ENCODE measurements at places on chromosomes 7 and 10.

- DNase-seq, result no peak
Observed at GRCh38 chr7:47408675-47409074, 173.2 kb downstream of the TNS3 start.

GRCh38 chr7:101788517-101788916, 28.9 kb upstream of the CUX1 start:
- DNase-seq, result no peak

GRCh38 chr10:70550459-70550858, 52.1 kb downstream of the PRF1 start:
- DNase-seq, result no peak

- DNase-seq, result no peak
Observed at GRCh38 chr7:16939161-16939560, 57.4 kb upstream of the AGR3 start.

- no peak for DNase-seq
Observed at GRCh38 chr7:143385891-143386781, 5.0 kb downstream of the ZYX start.

DNA sequence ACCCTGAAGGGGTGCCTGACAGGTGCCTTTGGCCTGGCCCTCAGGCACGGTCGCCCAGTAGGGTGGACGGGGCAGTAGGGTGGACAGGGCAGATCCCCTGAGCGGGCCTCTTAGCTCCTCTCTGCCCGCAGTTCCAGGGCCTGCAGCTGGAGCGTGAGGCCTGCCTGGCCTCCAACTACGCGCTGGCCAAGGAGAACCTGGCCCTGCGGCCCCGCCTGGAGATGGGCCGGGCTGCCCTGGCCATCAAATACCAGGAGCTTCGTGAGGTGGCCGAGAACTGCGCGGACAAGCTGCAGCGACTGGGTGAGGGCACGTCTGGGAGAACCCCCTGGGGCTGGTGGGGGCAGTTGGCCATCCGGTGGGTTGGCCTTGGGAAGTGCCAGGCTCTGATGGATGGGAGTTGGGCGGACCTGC, 1.7 kb downstream of the VPS37D start:
- DNase-seq, result no peak

DNA sequence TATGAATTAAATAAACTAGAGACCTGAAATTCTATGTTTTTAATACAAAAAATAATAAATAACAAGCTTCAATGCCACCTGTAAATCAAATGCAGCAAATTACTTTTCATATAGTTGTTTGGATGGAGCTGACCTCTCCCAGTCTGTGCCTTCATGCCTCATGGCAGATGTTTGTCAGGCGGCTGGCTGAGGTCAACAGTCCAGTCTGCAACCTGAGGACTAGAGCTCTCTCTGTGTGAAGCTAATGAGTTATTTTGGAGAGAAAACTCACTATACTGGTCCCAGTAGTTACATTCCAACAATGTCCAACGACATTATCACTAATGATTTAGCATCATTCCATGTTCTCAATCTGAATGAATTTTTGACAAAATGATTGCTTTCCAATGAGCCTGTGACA, 746.2 kb upstream of the POM121L12 start:
- no peak for DNase-seq

- no peak for DNase-seq
Observed at GRCh38 chr7:151271699-151272355, 23.3 kb upstream of the SMARCD3 start.

GRCh38 chr7:44216019-44216418, 15.2 kb downstream of the YKT6 start:
- no peak for DNase-seq

DNA sequence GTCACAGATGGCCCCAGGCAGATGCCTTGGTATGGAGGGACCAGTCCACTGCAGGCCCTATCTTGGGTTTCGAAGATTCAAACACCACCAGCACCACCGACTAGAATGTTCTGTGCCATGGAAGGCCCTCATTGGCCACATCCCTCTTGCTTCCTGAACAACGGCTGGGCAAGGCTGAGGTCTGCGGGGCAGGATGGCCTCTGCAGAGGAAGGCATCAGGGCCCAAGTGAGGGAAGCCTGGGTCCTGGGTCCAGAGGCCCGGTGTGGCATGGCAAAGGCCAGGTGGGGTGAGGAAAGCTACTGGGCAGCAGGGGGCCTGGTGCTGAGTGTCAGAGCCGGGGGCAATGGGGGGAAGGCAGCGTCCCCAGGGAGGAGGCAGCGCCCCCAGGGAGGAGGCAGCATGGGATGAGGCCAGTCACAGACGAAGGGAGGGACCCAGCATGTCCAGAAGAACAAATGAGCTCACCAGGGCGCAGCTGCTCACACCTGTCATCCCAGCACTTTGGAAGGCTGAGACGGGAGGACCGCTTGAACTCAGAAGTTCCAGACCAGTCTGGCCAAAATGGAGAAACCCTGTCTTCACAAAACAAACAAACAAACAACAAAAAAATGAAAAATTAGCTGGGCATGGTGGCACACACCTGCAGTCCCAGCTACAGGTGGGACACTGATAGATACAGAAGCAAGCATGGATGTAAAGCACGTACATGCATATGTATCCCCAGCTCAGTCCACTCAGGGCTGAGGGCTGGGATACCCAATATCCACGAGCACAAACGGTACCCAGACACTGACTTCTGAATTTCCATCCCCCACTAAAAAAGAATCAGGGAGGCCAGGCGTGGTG, 64.4 kb downstream of the PROSER2 start:
- DNase-seq, result no peak

GRCh38 chr7:115471891-115472290, 550.0 kb downstream of the MDFIC start:
- DNase-seq, result no peak

DNA sequence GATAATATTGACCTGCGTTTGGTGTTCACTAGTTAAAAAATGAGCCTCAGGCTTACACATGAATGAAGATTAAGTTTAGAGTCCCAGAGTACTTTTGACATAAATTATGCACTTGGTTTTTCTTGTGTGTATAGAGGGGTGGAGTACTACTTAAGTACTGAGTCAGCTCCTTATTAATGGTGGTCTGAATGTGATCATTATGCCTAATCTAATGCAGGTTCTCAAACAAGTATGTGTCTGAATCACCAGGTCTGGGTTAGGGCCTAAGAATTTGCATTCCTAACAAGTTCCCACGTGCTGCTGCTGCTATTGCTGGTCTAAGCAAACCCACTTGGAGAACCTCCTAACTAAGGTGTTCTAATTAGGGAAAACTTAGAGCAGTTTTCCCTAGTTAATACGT, 30.7 kb upstream of the STOX1 start:
- DNase-seq, result no peak

- no peak for DNase-seq
Observed at GRCh38 chr7:26910221-26910620, 45.8 kb upstream of the SKAP2 start.

DNA sequence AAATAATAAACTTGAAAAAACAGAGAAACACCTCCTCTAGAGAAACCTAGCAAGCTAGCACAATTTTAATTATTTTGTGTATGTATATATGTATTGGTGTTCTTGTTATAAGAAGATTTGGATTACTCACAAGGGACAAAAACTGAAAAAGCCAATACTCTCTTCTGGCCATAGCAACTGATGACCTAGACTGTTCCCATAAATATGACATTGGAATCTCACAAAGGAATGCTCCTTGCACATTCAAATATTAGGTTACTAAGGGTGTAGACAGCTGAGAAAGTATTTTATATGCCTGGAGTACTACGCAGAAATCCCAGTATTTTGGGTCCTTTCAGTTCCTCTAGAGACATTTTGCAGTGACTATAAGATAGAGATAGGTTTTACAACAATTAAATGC, 279.4 kb downstream of the FZD1 start:
- no peak for DNase-seq

- no peak for DNase-seq
Observed at GRCh38 chr10:131933016-131933695, 32.3 kb downstream of the PPP2R2D start.

DNA sequence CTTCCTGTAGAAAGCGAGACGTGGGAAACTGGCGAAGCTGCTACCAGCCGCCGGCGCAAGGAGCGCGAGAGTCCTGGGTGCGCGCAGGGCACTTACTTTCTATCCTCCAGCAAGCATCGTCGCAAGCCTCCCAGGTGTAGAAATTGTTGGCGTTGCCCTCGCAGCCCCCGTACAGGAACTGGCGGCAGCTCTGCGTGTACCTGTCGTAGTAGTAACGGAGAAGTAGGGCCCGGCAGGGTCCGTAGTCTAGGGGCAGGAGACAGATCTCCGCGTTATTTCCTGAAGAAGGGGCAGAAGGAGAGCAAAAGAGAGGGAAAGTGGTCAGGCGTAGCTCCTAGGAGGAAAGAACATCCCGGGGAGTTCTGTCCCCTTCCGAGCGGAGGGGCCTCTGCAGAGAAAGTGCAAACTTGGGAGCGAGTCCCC, 501 bp downstream of the TFPI2 start:
- no peak for DNase-seq

DNA sequence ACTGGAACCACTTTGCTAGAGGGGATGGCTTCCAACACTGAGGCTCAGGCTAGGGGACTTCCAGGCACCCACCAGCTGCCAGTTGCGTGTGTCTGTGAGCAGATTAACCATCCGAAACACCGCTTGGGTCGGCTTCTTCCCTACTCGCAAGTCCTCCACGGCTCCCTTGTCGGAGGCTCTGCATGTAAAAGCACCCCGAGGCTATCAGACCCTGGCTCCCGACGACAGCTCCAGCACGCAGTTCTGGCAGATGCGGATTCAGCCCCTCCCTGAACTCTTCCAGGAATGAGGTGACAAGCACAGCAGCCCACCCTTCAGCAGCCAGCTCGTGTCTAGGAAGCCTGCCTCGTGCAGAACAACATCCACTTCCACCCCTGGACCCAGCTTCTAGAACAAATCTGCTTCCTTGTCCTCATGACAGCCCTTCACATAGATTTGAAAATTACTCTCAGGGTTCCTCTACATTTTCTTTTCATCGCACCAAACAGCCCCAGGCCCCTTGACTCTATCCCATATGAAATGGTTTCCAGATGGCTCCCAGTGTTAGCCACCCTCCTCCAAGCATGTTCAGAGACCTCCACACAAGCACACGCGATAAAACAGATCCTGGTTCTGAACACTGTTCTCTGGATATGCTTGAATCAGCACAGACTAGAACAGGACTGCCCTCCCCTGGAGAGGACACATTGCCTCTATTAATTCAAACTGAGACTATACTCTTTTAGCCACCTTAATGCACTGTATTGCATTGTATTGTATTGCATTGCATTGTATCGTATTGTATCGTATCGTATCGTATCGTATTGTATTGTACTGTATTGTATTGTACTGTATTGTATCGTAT, 44.6 kb downstream of the SLIT1 start:
- DNase-seq, result no peak

- no peak for DNase-seq
Observed at GRCh38 chr7:2123360-2123759, 109.4 kb downstream of the MAD1L1 start.

DNA sequence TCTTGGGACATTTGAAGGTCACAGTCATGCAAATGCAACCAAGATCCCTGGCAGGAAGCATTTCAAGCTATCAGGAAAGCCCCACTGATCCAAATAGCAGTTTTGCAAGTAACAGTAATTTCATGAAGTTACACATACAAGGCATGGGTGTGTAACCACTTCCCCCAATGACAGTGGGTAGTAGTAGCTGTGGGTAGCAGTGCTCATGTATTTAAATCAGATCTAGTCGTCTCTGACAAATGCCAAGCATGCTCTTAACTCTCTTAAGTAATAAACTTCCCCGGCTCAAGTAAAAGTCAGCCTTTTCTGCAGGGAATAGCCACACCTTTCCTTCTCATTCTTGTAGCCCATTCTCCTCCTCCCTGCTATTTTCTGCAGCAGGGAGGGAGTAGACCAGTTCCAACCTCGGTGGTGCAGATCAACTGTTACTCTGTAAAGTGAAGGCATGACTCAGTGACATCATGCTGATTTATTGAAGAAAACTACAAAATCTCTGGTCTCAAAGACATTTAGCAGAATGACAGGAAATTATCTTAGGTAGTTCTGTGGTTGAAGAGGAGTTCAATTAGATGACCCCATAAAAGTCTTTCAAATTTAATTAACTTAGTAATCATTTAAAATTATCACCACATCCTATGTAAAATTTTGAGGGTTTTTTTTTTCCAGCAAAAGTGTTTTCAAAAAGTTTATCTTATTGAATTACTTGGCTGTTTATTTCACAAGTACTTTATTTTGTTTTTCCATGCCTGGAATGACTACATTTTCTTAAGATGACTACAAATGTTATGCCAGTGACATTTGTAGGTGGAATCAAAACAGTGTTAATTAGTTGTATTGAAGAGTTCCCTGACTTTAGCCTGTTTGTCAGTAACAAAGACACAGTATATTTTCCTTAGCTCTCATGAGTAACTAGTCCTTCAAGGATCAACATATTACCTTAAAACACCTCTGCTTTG, 568.3 kb downstream of the INHBA start:
- DNase-seq, result no peak

GRCh38 chr7:5602734-5603133, 178.7 kb downstream of the RNF216 start:
- DNase-seq, result no peak

GRCh38 chr7:46847126-46847525, 734.8 kb downstream of the TNS3 start:
- DNase-seq, result no peak

- peak; percentile 92 for DNase-seq
Observed at GRCh38 chr10:67849331-67850011, 11.5 kb upstream of the DNAJC12 start.

DNA sequence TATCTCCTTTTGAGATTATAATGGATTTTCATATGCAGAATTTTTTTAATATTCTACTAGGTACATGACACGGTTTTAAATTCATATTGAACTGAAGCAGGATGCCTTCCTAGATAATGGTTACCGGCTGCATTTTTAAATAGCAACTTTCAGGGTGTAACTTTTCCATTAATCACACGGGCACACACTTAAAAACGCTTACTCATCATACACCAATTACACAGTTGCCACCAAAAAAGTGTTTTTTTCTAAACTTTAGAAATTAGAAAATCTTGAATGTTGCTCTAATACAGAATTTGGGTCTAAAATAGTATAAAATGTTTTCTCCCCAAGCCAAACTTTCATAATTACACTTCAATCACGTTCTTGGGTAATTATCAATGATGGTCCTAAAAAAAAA, 149.1 kb upstream of the RNF32 start:
- DNase-seq, result no peak

DNA sequence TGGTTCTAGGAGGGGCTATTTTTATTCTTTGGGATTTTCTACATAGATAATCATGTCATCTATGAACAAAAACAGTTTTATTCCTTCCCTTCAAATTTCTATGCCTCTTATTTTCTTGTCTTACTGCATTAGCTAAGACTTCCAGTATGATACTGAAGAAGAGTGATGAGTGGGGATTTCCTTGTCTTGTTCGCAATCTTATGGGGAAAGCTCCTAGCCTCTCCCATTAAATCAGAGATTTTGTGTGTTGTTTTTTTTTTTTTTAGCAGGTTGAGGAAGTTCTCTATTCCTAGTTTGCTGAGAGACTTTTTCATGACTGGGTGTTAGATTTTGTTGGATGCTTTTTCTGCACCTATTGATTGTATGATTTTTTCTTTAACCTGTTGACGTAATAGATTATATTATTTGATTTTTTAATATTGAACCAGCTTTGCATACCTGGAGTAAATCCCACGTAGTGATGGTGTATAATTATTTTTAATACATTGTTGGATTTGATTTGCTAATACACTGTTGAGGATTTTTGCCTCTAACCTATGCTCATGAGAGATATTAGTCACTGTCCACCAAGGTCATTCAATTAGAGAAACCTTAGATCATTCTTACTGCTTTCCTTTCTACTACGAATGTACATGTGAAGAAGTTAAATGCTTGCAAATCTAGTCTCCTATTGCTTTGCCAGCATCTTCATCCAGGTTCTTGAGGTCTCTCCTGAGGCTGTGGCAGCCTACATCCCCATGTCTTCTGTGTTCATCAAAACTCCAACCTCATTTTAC, 6.5 kb downstream of the ATP5F1C start:
- DNase-seq, result no peak

GRCh38 chr10:4016214-4016740, 231.3 kb upstream of the KLF6 start:
- no peak for DNase-seq
